CD4-positive, alpha-beta memory T cell (primary cell): ENCODE measurements at places on chromosomes 6 and 20. TPM values are rescaled to one million over a fixed set of nuclear protein-coding genes. Genes with fewer than 3 reads are reported as not detected.
A peak's percentile ranks its signal among the peaks of the same experiment; 100 is the strongest.

DNA sequence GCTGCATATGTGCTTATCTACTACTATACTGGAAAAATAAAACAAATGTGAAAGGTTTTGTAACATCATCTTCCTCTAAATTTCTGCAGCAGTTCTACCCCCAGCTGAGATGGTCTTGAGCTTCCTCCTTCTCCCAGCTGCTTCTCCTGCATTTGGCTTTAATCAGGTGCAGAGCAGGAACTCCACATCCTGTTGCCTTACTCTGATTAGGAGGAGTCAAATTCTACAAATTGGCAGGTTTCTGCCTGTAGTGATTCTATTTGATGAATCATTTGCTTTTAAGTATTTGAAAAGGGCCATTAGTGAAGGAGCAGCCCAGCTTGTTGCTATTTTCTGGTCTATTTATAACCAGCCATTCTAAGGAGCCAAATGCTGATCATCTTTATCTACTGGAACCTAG is 224.5 kb downstream of the GMDS start:
- no peak for DNase-seq

GRCh38 chr20:63225082-63225454 is 9.1 kb upstream of the YTHDF1 start:
- DNase-seq = no peak

MTFR2 gene
- total RNA-seq = 1.2 TPM

DNA sequence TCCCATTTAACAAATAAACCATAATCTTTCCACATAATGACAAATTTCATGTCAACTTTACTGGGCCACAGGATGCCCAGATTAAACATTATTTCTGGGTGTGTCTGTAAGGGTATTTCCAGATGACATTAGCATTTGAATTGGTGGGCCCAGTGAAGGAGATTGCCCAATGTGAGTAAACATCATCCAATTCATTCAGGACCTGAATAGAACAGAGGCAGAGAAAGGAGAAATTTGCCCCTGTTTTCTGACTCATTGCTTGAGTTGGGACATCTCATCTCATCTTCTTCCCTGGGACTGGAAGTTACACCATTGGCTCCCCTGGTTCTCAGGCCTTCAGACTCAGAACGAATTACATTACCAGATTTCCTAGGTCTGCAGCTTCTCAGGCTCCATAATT is 142.9 kb downstream of the TPBG start:
- DNase-seq = no peak

DNA sequence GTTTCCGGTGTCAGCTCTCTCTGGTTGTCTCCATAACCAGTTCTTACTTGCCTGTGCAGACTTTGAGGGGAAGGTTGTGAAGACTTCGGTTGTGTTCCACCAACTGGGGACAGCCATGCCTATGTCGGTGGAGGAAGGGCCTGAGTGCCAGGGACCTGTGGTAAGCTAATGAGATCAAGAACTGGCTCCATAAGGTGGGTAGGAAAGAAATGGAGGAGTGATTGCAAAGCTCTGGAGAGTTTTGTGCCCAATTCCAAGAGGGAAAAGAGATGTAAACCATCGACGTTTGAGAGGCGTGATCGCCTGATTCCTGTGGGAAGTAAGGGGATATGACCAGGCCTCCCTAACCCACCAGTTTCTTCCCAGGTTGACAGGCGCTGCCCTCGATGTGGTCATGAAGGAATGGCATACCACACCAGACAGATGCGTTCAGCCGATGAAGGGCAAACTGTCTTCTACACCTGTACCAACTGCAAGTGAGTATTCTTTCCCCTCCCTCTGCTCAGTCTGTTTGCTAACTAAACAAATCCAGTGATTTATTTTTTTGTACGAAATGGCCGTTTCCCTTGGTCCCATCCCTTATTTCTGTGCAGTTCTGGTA is 893 bp downstream of the POLR1H start:
- peak; percentile 57 for DNase-seq

- no peak for DNase-seq
Observed at GRCh38 chr6:5617179-5617578, 355.9 kb downstream of the FARS2 start.

GRCh38 chr6:11598687-11599086 is 61.1 kb downstream of the TMEM170B start:
- DNase-seq = no peak

PCSK2 gene
- total RNA-seq = not detected

DNA sequence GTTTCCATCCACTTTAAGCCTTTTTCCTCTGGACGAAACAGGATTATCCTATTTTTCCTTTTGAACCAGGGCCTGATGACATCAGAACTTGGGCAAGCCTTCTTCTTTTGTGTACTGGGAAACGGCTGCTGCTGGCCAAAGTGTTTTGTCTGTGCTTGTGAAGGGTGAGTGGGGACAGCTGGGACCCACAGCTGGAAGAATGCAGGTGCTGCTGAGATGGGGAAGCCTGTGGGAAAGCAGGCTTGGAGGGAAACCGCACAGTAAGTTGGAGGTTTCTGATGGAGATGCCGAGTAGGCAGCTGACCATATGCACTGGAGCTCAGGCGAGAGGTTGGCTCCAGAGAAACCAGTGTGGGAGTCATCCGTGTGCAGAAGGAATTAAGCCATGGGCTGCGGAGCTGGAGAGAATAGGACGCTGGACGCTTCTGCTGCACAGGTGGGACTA is 8.5 kb upstream of the PSMG4 start:
- DNase-seq = no peak

ARMC12 gene
- 0.69 TPM for total RNA-seq

- DNase-seq = no peak
Observed at GRCh38 chr6:157380458-157380778, 572 bp upstream of the ZDHHC14 start.

MRPL14 gene
- total RNA-seq = 21.7 TPM

CD93 gene
- 1.3 TPM for total RNA-seq

GRCh38 chr6:167129562-167129961 is 6.7 kb downstream of the CCR6 start:
- no peak for DNase-seq

- no peak for DNase-seq
Observed at GRCh38 chr6:135936606-135937005, 85.1 kb downstream of the PDE7B start.

LPA gene
- not detected for total RNA-seq

TMEM200A gene
- total RNA-seq = 1.1 TPM

AIF1 gene
- total RNA-seq = 7.4 TPM

DNA sequence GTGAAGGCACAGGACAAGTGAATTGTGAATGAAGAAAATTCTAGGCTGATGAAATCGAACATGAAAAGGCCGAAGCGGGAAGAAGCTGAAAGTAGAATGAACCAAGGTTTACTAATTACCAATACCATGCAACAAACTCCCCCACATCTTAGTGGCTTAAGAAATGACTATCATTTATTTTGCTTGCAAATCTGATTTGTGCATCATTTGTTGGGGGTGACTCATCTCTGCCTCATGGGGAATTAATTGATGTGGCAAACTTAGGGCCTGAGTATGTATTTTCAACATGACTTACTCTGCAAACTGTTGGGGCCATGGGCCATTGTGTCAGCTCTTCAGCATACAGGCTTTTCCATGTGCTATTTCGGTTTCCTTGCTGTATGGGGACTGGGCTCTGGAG is 26.8 kb downstream of the PPP1R14C start:
- DNase-seq = no peak

GRCh38 chr20:32518593-32519380 is 66.3 kb downstream of the NOL4L start:
- DNase-seq = no peak
